ENCODE measurements at places on chromosomes 3 and 15.
A peak's percentile ranks its signal among the peaks of the same experiment; 100 is the strongest.

DNA sequence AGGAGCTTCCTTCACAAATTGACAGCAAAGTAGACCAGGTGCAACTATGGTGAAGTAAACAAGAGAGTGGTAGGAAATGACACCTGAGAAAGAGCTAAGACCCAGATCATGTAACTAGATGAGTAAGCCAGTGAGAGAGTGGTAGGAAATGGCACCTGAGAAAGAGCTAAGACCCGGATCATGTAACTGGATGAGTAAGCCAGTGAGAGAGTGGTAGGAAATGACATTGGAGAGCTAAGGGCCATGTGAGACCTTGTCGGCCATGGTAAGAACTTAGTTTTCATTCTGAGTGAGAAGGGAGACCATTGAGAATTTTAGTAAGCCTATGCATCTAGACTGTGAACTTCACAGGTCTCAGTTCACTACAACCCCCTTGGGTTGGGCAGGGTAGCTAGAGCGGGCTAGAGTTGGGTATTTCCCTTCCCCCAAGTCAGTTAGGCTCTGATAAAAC is 5.4 kb upstream of the SENP7 start:
- DNase-seq = no peak

GRCh38 chr15:101318147-101318819 is 23.2 kb upstream of the SNRPA1 start:
- no peak for DNase-seq

DNA sequence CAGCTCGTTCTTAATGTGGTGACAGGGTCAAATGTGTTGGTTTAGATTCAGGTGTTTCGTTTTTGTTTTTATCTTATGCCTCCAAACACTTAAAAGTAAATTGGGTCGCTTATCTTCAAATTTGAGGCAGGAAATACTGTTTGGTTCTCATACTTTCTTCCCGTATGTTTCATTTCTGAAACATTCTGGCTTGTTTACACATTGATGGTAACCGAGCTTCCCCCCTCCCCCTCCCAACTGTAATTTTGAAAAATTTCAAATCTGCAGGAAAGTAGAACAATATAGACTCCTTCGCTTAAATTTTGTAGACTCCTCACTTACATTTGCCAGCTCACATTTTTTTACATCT is 64.9 kb downstream of the CMTM8 start:
- no peak for DNase-seq

GRCh38 chr3:79306934-79307570 is 460.7 kb downstream of the ROBO1 start:
- no peak for DNase-seq

DNA sequence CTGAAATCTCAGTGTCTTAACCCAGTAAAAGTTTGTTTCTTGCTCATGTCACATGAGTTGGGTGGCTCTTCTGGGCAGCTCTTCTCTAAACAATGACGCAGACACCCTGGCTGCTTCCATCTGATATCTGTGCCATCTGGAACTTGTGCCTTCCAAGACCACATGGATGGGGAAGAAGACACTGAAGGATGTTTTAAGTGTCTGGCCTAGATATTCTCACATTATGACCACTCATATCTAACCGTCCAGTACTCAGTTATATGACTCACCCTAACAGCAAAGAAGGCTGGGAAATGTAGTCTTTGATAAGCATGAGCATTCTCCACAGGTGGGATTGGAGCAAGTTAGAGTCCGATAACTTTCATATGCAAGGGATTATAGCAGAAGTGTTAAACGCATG is 66.4 kb downstream of the RYR3 start:
- no peak for DNase-seq

GRCh38 chr15:51311510-51311909 is 26.9 kb downstream of the CYP19A1 start:
- no peak for DNase-seq

DNA sequence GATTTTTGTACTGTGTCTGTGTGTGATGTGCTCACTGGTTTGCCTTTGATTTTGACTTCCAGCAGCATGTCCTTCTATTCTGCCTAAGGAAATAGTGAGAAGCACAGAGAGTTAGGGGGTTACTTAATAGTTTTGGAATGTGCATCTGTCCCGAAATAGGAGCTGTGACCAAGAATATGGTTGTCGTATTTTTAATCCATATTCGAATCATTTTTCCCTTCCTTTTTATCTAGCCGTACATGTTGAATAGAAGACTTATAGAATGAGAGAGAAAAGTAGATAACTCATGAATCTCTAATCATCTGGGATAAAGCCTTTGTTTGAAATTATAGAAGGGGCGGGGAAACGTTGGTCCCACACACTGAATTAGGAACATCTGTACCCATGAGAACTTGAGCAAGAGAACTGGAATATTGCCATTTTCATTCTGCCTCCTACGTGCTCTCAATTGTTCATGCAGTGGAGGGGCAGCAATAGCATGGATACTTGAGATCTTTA is 23.6 kb downstream of the CRTC3 start:
- peak; percentile 67 for DNase-seq

- DNase-seq = no peak
Measured at GRCh38 chr15:20341901-20342600, 199.5 kb downstream of the GOLGA6L6 start.

- no peak for DNase-seq
Measured at GRCh38 chr3:110227991-110228390, 843.6 kb upstream of the NECTIN3 start.

GRCh38 chr3:66390013-66390412 is 110.8 kb downstream of the LRIG1 start:
- no peak for DNase-seq

GRCh38 chr3:134064081-134064480 is 34.4 kb upstream of the SLCO2A1 start:
- DNase-seq = no peak
